ENCODE measurements at places on chromosomes 7 and 10.

DNA sequence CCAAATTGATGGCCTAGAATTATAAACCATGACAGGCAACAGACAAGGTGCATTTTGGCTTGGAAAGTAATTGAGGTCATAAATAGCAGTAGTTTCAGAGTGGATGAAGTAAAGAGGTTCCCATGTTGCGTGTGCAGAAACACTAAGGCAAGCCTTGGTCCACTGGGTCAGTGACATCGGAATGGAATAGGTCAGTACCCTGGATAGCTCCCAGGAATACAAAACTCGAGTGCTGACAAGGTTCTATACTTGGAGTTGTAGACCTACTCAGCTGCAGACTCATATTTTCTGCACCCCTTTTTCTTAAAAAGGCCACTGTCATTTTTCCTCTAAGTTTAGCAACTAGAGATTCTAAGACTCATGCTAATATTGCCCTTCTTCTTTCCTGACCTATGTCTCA lies 132.8 kb downstream of the DYNC1I1 start:
- DNase-seq = no peak

DNA sequence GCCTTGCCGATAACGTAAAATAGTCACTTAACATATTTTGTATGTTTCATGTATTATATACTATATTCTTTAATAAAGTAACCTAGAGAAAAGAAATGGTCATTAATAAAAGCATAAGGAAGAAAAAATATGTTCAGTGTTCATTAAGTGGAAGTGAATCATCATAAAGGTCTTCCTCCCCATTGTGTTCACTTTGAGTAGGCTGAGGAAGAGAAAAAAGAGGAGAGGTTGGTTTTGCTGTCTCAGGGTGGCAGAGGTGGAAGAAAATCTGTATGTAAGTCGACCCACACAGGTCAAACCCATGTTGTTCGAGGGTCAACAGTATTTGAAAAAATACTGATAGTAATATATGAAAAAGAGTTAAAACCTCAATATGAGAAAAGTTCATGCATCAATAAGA lies 90.3 kb downstream of the GLCCI1 start:
- DNase-seq = no peak

DNA sequence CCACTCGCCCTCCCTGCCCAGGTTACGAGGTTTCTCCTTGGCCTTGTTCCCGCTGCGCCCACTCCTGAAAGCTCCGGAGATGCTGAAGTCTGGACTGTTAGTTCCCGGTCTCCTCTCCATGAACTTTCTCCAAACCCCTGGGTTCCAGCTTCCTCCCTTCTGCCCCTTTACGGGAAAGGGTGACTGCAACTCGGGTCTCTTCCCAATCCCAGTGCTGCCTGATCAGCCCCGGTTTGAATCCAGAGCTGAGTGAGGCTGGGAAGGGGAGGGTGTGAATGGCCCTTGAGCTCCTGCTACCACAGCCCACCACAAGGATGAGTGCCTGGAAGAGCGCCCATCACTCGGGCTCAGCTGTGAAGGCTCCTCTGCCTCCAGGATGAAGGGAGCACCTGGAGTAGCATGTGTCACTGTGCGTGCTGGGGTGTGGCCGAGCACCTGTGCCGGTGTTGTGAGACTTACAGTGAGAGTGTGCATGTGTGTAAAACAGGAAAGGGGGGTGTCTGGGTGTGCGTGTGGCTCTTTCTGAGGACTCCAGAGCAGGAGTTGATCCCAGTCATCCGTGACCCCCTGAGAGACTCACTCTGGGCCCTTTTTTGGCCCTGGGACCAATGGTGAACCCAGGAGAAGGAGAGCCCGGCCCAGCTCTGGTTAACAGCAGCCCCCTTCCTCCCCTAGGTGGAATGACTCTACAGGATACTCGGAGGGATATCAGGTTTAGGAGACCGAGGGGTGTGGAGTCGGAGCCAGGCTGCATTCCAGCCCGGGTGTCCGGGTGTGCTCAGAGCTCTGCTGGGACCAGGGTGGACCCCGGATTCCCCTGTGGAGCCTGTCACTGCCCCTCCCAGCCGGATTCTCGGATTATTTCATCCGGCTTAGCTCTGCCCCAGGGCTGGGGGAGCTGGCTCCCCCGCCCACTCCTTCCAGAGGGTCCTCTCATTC lies 1.1 kb upstream of the ZNF467 start:
- DNase-seq = peak; percentile 12

GRCh38 chr10:82027711-82028110 lies 152.7 kb downstream of the NRG3 start:
- no peak for DNase-seq

DNA sequence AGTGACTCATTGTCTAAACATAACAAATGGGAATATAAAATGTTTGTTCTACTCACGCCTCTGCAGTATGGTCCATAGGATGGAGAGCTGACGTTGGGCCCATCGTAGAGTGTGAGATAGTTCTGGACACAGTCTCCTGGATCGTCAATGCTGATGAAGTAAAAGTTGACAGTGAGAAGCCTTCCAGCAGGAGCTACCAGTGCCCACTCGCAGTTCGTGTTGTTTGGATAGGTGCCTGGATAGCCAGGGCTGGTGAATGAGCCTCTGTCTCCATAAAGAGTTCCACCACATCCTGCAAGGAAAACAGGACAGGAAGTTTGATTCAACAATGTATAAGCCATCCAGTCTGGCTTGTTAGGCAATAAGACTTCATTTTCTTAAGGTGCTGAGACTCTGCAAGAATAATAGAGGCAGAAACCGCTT lies 79.6 kb downstream of the OR13A1 start:
- DNase-seq = no peak

DNA sequence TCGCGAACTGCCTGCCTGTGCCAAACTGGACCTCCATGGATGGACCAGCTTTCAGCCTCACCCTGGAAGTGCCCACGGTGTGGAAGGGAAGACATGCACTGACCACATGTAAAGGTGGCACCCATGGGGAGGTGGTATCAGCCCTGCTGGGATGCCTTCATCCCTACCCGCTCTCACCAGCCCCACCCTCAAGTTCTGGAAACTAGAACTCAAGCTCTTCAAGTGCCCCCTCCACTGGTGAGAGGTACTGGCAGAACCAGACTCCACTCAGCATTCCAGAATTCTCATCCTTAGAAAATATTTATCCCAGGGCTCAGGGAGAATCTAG lies 5.9 kb downstream of the ZNF488 start:
- no peak for DNase-seq

DNA sequence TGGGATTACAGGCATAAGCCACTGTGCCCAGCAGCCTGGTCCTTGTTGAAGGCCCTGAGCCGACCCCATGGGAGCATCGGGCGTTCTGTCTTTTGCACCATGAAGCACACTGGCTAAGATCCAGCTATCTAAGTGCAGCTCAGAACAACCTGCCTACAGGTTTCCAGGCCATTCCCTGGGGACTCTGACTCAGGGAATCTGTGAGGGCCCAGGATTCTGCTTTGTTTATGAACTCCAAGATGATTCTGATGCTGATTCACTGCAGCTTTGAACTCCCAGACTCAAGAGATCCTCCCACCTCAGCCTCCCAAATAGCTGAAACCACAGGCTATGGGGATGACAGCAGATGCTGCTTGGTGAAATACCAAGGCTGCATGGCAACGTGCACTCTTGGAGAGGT lies 30.2 kb downstream of the NPTX2 start:
- no peak for DNase-seq

Measured in NCI-H1092 treated with DMSO at 0.1 percent for 48 hours (cell line).